Coronary artery (tissue), 2 donors: ENCODE measurements at places on chromosomes 12 and 14.

DNA sequence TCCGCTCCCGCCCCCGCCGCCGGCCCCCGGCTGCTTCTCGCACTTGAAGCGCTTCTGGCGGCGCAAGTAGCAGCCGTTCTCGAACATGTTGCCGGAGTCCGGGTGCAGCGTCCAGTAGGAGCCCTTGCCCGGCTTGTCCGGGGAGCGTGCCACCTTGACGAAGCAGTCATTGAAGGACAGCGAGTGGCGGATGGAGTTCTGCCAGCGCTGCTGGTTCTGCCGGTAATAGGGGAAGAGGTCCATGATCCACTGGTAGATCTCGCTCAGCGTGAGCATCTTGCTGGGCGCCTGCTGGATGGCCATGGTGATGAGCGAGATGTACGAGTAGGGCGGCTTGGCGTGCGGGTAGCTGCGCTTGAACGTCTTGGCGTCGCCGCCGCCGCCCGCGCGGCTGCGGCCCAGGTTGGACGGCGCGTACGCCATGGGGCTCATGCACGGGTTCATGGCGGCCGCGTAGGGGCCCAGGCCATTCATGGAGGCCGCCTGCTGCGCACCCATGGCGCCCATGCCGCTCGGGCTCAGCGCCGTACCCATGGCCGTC lies 3.0 kb downstream of the FOXA1 start:
- no peak for DNase-seq

DNA sequence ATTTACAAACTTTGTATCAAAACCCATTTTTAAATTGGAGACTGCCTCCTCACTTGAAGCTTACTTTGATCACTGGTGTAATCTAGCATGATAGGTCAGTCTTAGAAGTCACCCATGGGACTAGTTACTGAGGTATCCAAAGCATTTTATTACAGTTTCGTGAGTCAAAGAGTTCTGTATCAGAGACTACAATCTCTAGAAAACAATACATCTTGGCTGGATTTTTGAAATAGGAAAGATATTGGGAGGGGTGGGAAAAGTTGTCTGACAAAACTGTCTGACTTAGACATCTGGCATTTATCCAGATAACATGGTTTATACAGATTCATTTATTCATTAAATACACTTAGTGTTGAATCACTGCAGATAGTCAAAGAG lies 173.5 kb upstream of the PDZRN4 start:
- DNase-seq: no peak

GRCh38 chr14:105484069-105484996 lies 2.4 kb upstream of the CRIP1 start:
- peak; percentile 96 for DNase-seq

- no peak for DNase-seq
Observed at GRCh38 chr14:94401083-94401482, 12.7 kb upstream of the SERPINA1 start.

DNA sequence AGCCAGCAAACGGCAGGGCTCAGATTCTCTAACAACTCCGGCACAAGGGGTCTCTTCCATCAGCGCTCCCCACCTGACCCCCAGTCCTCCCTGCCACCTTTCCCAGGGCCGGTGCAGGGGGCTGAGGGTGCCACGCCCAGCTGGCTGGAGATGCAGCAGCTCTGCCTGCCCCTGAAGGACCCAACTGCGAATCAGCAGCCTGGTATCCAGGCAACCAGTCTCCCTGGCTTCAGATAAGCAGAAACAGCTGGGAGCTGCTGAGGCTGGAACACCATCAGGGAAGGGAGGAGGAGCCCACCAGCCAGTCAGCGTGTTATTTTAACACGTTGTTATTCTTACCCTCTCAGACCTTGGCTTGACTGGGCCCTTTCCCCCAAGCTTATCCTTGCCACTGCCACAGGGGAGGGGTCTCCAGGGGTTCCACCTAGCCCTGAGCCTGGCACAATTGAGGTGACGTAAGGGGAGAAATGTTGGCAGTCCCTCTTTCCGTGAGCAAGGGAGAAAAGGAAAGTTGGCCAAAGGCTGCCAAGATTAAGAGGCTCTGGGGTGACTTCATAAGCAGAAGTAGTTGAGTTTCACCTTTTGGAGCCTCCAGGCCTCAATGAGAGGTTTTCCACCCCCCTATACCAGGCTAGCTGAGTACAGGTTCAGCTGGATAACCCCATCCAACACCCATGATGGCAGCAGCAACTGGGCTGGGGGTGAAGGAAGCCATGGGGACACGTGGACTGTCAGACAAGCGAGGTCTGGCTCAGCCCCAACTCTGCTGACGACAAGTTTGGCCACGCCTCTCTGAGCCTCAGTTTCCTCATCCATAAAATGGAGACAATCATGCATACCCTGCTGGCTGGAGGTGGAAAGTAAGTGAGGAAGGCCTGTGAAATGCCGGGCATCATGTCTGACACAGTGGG lies 91.1 kb downstream of the IRF2BPL start:
- DNase-seq: peak; percentile 88

- DNase-seq: no peak
Observed at GRCh38 chr12:510071-510825, 50.5 kb downstream of the B4GALNT3 start.

DNA sequence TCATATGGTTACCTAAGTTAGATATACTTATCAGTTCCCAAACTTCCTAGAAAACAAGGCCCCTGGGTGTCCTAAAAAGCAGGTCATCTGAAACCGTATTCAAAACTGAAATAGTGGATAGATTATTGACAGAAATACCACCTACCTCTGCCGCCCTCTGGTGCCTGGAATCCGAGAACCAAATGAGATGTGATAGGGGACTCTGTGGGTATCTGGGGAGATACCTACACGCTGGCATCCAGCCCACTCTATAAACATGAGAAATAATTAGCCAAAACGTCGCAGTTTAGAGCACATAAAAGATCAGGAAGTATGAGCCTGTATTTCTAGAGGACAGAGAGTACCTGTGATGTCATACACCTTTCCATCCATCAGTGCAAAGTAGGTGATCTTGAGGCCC lies 4.4 kb downstream of the ORMDL2 start:
- no peak for DNase-seq

GRCh38 chr14:53231171-53231570 lies 78.0 kb upstream of the DDHD1 start:
- DNase-seq: no peak

DNA sequence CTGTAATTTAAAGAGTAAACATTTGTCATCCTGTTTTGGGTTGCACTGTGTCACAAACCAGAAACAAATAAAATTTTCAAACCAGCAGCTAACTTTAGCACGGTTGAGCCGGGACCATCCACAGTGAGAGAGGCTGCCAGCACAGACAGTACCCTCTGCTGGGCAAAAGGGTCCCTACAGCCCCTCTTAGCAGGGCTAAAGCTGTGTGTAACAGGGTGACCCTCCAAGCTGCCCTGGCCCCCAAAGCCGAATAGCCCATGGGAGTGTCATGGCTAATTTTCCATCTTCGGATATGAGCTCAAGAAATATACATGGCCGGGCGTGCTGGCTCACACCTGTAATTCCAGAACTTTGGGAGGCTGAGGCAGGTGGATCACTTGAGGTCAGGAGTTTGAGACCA lies 157.1 kb upstream of the GRIN2B start:
- no peak for DNase-seq

DNA sequence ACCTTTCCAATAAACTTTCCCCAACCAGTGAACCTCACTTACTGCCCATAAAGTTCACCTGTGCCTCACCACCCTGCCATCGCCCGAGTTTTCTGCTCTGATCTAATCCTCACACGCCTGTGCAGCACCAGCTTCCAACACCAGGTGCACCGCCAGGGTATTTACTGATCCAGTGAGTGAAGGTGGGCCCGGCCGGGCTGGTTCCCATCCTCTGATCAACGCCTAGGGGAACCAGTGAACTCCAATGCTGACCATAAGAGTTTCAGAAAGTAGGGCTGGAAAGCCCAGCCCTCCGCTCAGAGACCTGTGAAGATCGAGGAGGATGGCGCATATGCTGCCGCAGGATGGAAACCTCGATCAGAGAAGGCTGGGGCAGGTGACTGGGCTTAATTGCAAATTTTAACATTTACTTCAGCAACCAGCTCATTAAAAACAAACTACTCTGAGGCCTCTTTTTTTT lies 685 bp upstream of the MYL6B start:
- DNase-seq: no peak

GRCh38 chr12:54680374-54680773 lies 32.2 kb upstream of the DCD start:
- no peak for DNase-seq

DNA sequence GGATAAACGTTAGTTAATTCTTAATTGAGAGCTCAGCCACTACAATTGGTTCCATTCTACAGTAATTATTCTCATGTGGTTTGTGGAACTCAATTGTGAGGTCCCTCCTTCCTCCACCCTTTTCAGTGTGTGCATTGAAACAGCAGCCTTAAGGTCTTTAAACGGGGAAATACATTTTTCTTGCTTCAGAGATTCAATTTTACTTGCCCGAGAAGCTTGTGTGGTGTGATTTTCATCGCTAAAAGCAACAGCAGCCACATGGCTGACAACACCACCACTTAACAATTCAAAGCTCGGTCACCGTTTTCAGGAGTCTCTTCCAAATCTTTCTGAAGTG lies 733 bp upstream of the PPFIBP1 start:
- DNase-seq: no peak

- no peak for DNase-seq
Observed at GRCh38 chr14:74573421-74574089, 38.5 kb downstream of the LTBP2 start.

- no peak for DNase-seq
Observed at GRCh38 chr14:81565441-81566290, 32.0 kb upstream of the SEL1L start.

GRCh38 chr12:87756111-87756510 lies 273.1 kb downstream of the C12orf50 start:
- DNase-seq: no peak

GRCh38 chr14:46571970-46572369 lies 79.6 kb downstream of the RPL10L start:
- no peak for DNase-seq

DNA sequence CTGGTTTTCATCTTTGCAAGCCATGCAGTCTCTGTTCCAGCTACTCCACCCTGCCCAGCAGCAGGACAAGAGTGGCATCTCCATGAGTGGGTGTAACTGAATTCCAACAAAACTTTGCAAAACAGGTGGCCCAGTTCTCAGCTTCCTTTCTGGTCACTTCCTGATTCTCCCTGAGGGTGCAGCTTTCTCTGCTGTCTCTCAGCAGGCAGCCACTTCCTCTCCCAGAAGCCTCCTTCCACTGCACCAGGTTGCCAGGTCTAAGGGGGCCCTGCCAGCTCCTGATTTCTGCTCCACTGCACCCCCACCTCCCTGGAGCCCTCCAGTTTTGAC lies 341.0 kb upstream of the FKBP4 start:
- no peak for DNase-seq

DNA sequence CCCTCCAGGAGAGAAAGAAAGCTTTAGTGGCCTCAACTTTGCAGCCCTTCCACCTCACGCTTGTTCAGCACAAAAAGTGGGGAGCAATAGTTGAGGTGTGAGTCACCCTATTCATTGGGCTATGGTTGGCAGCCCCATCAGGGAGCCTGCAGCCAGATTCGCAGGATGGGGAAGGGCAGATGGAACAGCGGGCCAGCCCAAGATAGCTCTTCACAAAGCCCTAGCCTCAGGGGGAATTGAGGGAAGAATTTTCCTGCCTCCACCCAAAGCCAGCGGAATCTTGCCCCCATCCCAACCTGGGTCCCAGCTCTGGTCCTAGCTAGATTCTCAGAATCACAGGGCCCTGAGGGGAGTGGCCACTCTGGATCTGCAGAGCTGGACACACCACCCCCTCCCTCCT lies 3.6 kb upstream of the KRT5 start:
- DNase-seq: peak; percentile 19

DNA sequence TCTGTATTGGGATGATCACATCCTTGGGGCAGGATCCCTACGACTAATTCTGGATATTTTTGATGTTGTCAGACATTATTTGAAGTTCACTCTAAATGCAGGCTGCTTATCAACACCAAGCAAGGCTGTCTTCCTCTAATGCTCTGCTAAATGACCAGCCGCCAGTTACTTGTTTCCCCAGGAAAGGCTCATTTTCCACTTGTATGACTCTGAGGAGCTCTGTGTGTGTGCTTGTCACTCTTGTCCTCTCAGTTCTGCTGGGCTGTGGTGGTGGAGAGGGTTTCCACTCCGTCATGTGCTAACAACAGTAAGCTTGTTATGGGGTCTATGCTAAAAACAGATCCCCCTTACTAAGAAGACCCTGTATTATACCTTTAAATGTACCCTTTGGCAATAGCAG lies 42.1 kb downstream of the ATL1 start:
- no peak for DNase-seq

- DNase-seq: no peak
Observed at GRCh38 chr14:105424861-105425260, 5.2 kb downstream of the MTA1 start.

GRCh38 chr12:69906411-69907216 lies 81.6 kb downstream of the MYRFL start:
- no peak for DNase-seq
